ENCODE measurements at places on chromosomes 4 and X.

DNA sequence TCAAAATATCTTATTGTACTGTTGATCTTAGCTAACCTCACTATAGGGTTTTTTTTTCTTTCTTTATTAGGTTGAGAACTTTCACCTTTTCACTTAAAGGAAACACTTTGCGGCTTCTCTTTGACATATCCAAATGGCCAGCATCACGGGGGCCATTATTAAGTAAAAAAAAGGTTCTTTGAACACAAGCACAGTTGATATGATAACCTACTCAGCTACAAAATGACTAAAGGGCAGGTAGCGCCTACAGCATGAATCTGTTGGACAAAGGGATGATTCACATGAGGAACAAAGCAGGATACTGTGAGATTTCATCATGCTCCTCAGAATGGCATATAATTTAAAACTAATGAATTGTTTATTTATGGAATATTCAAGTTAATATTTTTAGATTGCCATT, 119.6 kb downstream of the CCSER1 start:
- no peak for DNase-seq

GRCh38 chr4:71126719-71127118, 133.3 kb downstream of the DCK start:
- DNase-seq: peak; percentile 89

DNA sequence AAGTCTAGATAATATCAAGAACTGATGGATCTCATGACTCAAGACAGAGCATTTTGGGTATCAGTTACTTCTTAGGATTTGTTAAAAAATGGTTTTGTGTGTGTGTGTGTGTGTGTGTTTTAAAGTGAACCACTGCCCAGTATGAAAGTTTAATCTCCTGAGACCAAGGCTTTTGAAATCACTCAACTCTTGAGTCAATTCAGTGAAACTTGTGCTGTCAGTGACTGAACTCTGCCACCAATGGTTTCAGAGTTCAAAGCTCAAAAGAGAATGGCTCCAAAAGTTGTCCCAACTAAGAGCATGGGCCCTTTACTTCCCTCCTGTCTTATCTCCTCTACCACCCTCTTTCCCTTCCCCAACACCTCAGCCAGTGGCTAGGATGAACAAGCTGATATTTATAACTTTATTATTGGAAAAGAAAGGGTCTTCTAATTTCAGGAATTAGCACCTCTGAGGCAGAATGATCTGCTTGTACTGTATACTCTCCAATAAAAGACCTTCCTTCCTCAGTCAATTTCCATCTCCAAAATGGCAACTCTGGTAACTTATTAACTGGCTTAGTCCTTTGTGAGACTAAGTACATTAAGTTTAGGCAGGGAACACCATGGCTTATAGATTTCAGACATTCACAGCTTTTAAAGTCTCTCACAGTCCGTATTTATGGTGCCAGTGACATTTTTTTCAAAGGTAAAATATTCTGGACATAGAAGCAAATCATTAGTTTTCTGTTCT, 152.2 kb downstream of the REPS2 start:
- DNase-seq: no peak

- no peak for DNase-seq
Measured at GRCh38 chr4:106022454-106022853, 127.2 kb downstream of the NPNT start.

- DNase-seq: no peak
Measured at GRCh38 chr4:168662297-168662984, 165.6 kb downstream of the PALLD start.

All from cardiac fibroblast (primary cell).